RPMI8226 (cell line): ENCODE measurements at places on chromosomes 4 and X.

DNA sequence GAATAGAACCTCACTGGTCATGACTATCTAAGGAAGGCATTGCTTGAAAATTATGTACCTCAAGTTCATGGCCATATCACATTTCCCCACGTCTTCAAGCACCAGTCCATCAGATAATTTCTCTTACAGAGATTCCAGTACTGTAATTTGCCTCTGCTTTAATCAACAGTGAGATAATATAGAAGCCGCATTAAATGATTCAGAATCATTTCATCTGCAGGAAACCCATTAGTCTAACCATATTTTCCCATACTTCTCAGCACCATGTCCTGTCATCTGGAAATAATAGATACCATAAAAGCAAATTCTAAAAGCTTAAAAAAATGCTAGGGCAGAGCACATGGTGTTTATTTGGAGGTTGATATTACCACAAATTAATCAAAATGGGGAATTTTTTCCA is 310.3 kb upstream of the SLIT2 start:
- DNase-seq, result no peak

DNA sequence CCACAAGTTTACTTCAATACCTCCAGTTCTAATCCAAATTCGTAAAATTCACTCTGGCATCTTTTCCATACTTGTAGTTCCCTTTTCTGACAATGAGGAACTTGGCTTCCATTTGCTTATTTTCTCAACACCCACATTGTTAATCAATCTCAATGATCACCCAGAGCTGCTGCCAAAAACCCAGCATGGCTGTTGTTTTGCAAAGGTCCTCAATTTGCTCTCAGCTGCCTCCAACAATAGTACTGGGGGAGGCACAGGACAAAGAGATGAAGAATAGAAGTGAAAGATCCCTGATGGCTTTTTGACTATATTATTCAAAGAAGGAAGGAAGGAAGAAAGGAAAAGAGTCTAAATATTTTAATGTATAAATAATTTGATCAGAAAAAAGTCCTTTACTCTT is 847.8 kb downstream of the RAPGEF2 start:
- DNase-seq, result no peak

DNA sequence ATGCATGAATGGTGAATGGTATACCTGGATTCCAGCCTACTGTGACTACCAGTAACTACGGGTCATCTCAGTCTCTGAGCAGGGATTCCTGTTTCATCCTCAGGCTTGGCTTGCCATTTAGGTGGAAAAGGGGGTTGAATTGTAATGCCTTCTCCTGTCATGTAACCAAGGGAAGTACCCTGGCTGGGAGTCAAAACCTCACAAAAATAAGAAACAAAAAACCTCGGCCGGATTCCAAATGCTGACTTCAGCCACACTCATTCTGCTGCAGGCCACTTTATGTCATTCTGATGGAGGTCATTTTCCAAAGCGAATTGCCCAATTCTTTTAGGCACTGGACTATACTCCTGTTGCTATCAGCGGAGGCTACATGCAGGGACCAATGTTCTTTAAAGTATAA is 324.7 kb downstream of the LDB2 start:
- no peak for DNase-seq

GRCh38 chr4:53852343-53852742 is 212.1 kb downstream of the CHIC2 start:
- no peak for DNase-seq

GRCh38 chr4:153063490-153063889 is 127.4 kb downstream of the FHDC1 start:
- DNase-seq, result no peak

GRCh38 chrX:107454302-107454701 is 4.8 kb downstream of the FRMPD3 start:
- peak; percentile 39 for DNase-seq

DNA sequence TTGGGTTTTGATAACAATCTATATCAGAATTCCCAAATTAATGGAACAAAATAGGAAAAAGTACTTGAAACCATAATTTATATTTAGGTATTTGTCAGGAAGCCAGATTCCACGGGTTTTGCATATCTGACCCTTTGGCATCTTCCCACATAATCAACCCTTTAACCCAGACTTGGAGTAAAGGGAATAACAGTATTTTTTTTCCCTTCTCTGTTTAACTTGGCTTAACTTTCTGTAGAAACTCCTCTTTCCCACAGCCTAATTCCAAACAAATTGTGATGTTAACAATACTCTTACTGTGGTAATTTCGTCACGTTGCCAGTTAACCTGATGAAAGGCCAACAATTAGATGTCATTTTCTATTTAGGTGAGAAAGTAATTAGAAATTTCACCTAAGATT is 49.4 kb upstream of the GUCY1A1 start:
- no peak for DNase-seq

DNA sequence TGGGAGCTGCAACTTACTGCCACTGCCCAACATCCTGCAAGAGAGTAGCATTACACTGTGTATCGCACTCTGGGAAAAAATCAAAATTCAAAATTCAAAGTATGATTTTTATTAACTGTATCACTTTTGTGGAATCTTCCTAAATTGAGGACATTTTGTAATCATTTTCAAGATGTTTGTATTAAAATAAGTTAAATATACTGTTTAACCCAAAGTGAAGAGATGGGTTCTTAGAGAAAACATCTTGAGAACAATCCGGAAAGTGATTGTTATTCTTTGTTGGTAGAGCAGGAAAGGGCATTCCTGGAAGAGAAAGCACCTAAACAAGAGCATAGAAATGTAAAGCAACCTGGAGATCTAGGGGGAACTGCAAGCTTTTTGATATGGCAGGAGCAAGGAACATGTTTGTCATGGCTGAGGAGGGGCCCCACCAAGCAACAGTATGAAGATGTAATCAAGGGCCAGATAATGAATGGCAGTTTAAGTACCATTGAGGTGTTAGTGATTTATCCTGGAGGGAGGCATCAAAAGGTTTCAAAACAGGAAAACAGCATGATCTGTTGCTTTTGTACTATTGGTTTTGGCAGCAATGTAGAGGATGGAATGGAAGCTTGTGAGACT is 14.1 kb upstream of the SEC24D start:
- no peak for DNase-seq

DNA sequence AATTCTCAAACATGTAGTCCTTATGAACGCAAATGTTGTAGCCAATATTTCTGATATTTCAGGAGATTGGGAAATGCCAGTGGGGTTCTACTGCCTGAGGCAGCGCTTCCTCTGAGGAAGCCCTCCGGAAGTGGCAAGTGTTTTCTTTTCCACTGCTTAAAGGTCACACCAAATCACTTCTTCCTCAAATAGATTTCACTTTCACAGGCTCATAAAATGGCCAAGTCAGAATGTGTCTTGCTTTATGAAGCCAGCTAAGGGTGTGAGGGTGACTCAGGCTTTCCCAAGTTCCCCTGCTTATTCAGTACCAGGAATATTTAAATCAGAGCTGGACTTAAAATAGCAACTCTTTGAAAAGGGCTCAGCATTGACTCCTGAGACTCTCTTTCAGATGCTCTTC is 514.2 kb upstream of the DIPK2B start:
- no peak for DNase-seq

GRCh38 chr4:151004222-151004621 is 10.9 kb downstream of the LRBA start:
- DNase-seq, result no peak

GRCh38 chrX:24248042-24248441 is 65.8 kb downstream of the SUPT20HL2 start:
- no peak for DNase-seq

DNA sequence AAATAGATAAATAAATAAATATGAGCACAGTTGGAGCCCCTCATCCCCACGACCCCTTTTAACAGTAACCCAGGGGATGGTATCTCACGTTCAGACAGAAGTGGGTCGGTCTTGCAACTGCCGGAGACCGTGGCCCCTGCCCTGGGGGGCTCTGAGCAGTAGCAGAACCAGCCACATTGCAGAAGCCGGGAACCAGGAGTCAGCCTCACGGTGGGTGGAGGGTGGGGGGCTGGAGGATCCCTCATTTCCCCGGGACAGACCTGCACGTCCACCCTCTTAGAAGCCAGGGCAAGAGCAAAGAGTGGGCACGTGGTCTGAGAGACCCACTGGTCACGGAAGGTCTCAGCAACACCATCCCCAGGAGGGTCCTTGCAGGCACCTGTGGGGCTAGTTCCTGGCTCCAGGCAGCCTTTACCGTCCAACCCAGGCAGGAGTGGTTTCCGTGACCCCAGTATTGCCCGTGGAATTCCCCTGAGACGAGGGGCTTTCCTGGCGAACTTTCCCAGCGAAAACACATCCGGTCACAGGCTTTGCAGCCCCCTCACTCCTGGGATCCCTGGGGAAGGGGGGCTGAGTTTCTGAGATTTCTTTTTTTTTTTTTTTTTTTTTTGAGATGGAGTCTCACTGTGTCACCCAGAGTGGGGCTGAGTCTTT is 8.8 kb upstream of the IL3RA start:
- peak; percentile 1 for DNase-seq

DNA sequence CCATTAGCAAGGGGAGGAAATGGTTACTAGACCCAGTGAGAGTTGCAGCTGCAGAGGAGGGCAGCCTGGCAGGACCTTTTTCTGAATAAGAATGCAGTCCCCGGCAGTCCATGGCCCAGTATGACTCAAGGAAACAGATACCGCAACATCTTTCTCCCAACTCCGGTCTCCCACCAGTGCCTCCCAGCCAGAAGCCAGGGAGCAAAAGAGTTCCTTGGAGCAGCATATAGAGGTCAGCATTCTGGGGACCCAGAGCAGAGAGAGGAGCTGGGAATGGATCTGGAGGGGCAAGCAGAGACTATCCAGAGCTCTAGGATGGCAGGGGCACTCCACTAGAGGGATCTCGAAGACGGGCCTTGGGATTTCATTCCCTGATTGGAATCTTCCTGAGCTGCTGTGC is 339.2 kb upstream of the AADAT start:
- no peak for DNase-seq

- DNase-seq, result no peak
Measured at GRCh38 chr4:181051931-181052330, 1191.3 kb upstream of the TENM3 start.

DNA sequence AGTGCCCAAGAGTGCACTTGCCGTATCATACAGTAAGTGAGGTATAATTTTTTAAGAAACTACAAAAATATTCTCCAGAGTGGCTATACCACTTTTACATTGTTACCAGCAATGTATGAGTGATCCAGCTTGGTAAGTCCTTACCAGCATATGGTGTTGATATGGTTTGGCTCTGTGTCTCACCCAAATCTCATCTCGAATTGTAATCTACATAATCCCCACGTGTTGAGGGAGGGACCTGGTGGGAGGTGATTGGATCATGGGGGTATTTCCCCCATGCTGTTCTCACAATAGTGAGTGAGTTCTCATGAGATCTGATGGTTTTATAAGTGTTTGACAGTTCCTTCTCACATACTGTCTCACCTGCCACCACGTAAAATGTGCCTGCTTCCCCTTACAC is 44.8 kb downstream of the RBMX start:
- DNase-seq, result no peak

GRCh38 chr4:67204441-67204840 is 340.9 kb downstream of the CENPC start:
- no peak for DNase-seq

DNA sequence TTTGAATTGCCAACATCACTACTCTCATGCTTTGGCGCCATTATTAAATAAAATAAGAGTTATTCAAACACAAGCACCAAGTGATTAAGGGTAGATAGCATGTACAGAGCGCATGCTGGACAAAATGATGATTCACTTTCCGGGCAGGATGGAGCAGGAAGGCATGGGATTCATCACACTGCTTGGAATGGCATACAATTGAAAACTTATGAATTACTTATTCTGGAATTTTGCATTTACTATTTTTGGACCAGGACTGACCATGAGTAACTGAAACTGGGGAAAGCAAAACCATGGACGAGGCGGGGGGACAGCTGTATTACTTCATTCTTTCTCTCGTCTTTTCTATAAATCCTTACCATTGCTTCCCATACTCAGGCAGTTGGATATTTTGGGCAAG is 28.5 kb upstream of the FGF5 start:
- no peak for DNase-seq

DNA sequence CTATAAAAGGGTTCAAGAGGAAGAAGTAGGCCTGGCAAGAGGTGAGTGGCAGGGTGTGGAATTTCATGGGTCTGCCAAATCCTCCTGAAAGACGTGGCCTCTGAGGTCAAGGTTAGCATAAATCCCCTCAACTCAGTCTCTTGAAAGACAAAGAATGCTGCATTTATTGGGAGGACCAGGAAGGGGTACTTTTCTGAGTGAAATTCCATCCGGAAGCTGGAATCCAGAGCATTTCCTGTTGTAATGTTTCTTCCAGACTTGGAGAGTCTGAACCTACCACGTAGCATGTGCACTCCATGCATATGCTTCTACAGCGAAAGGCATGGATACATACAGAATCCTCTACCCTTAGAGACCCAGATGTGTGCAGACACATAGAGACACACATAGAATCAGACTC is 13.4 kb upstream of the FGD1 start:
- no peak for DNase-seq

DNA sequence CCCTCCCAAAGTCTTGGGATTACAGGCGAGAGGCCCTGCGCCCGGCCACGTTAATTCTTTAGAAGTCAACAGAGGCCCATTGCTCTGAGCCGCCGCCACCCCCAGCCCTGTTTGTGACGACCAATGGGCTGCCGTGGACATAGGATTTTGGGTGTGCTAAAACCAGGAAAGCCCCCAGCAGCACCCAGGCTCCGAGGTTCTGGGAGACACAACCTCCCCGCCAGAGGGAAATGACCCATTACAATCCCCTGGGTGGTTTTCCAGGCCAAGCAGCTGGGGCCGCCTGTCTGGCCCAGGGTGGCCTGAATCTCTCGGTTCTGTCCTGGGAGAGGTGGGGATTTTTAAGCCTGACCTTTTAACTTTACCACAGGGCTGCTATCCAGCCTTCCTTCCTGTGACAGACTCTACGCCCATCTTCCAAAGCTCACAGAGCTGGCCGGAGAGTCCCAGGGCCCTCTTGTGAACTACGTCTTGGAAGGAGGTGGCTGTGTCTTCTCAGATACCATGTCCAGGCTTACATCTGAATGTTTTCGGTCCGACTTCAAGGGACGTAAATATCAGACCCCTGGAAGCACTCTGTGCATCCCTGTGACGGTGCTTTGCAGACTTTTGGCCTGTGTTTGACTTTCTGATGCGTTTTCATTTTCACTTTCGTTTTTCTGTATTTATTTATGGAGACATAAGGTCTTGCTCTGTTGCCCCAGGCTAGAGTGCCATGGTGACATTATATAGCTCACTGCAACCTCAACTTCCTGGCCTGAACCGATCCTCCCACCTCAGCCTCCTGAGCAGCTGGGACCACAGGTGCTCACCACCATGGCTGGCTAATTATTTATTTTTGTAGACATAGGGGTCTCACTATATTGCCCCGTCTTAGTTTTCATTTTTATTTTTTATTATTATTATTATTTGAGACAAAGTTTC is 36.0 kb downstream of the P2RY8 start:
- DNase-seq, result peak; percentile 60

DNA sequence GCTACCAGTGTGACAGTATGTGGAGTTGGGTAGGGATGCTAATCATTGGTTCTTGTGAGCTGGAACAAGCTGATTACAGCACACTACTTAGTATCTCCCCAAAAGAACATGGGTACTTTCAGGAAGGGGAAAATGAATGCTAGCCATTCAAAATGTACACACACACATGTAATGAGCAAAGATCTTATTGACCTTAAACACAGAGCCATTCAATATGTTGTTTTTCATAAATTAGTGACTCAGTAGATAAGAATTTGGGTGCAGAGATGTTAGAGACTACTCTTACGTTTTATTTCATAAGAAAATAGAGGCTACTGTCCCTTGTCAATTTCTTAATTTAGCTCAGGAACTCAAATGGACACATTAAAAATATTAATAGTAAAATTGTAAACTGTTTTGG is 509.5 kb upstream of the ATOH1 start:
- no peak for DNase-seq
